ENCODE measurements at places on chromosomes 3 and 15.

DNA sequence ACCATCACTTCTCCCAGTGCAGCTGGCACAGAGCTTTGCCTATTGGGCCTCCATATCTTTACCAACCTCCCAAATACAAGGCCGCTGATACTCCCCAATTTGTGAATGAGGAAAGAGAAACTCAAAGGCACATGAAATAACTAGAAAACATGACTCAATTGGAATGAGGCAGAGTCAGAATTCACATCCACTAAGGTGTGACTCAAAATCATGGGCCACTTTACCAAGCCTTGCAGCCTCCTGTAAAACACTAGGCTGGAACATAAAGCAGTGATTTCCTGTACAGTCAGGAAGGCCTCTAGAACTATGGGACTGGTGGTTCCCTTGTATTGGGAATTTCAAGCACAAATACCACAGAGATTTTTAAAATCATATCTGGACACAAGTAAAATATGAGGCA, 128.6 kb downstream of the DCLK3 start:
- DNase-seq, result no peak

DNA sequence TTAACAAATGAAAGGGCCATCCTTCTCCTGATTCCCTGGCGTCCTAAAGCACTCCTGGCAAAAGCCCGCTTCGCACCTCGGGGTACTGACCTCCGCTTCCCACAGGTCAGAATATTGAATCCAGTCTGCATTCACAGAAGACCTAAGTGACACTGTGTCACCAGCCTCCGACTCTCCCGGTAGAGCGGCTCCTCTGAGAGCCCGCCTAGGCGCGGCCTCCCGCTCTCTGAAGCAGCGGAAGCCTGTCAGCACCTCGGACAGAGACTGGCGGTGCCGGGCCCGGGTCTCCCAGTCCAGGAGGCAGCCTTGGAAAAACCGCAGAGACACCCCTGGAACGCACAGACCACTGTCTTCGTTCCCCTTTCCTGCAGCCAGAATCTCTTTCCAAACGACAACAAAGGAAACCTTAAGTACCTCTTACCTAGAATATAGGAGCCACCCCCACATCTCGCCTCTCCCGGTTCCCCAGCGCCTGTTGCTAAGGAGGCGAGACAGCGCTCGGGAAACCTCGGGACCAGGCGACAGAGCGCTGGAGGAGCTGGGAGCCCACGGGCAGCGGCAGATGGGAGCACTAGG, 1.2 kb downstream of the GABRB3 start:
- DNase-seq, result no peak

DNA sequence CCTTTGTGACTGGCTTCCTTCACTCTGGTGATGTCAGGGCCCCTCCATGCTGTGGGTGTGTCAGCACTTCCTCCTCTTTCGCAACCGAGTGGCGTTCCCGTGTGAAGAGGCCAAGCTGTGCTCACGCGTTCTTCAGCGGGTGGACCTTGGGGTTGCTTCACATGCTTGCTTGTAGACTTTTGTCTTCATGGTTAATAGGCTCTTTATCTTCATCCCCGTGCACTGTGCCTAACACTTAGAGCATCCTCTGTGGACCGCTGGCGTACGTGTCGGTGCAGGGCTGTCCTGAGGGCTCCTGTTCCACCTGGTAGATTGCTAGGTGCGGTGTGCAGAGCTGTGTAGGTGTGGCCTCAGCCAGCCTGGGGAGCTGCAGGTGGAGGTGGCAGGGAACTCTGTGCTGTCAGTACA, 182.3 kb downstream of the OR4M2 start:
- no peak for DNase-seq

DNA sequence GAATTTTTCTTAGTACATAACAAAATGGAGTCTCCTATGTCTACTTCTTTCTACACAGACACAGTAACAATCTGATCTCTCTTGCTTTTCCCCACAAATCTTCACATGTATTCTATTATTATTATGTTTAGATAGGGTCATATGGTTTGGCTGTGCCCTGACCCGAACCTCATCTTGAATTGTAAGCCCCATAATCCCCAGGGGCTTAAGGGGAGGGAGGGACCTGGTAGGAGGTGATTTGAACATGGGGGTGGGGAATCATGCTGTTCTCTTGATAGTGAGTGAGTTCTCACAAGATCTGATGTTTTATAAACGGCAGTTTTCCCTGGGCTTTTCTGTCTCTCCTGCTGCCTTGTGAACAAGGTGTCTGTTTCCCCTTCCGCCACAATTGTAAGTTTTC, 86.7 kb upstream of the SELENOK start:
- no peak for DNase-seq

GRCh38 chr3:12483410-12483809, 870 bp upstream of the TSEN2 start:
- no peak for DNase-seq

DNA sequence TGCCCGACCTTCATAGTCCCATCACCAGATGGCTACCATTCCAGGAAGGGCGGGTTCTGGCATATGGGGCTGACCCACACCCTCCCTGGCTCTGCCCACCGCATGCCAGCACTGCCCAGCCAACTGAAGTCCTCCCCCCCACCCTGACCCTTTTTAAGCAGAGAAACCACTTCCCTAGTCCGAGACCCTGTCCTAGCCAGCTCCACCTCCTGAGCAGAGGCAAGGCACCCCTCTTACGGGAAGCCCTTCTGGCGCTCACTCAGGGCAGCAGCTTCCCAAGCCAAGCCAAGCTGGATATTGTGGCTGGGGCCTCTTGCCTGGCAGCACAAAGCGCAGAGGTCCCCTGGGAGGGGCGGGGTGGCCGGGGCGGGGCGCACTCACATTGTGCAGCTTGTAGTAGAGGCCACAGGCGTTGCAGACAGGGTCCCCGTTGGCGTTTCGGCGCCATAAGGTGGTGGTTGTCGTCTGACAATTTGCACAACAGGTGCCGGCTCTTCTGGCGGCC, 11.5 kb downstream of the GATA2 start:
- no peak for DNase-seq

DNA sequence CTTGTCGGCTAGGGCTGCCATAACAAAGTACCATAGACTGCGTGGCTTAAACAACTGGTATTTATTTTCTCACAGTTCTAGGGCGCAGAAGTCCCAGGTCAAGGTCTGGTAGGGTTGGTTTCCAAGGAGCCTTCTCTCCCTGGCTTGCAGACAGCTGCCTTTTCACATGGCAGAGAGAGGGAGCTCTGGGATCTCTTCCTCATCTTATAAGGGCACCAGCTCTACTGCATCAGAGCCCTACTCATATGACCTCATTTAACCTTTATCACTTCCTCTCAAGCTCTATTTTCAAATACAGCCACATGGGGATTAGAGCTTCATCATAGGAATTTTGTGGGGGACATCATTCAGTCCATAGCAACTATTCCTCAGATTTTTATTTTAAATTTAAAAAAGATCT, 17.6 kb upstream of the PAQR9 start:
- DNase-seq, result no peak

DNA sequence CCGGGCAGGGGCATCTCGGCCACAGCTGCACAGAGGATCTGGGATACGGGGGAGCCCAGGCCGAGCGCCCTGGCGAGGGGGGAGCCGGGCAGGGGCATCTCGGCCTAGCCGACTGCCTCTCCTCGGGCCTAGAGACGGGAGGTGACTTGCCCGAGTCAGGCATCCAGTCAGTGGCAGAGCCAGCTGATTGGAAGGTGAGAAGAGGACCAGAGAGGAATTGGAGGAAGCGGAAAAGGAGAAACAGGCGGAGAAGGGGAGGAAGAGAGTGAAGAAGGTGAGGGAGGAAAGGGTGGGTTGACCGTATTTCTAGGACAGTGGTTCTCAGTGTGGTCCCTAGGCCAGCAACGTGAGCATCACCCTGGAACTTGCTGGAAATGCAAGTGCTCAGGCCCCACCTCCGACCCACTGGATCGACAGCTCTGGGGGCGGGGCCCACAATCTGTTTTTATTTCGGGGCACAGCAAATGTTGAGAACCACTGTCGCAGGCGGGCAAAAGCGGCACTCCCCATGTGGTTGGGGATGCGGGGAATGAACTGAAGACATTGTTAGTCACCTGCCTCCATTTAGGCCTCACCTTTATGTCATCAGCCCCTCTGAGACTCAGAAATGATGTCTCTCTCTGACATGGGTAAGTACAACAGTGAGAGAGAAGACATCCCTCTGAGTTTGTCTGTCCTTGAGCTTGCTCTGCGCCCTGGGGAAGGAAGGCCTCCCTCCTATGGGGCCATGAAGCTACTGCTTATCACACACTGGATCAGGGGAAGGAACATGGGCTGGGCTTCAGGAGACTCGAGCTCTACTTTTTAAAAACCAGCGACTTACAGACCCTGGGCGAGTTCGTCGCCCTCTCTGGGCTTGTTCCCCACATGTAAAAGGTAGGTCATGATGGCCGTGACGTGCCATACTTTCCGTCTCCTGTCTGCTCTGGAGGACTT, 1.0 kb upstream of the MELTF start:
- DNase-seq, result no peak

DNA sequence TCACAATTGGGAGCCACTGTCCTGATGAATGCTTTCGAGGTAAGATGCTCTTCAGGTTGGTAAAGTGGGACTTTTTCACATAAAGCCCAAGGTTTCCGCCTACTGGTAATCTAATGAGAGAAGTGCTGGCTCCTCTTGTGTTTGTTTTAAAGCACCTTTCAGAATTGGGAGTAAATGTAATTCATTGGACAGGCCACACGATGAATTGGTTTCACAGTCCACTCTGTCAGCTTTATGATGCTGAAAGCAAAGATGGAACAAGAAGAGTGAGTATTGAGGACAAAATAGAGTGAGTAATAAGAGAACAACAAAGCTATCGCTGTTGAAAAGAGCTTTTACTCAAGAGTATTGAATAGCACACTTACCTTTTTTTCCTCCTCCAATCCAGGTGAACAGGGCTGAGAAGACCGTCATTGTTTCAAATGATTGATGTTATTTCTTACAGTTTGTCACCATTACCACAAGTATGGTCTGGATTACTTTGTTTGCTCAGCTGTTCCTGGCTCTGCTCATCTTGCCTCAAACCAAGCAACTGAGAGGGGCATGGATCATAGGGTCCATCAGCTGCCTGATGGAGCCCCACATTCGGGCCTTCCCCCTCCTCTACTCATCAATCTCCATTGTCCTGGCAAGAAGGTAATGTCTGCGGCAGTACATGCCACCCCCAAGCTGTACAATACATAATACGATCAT, 136.1 kb upstream of the CNTN4 start:
- no peak for DNase-seq

DNA sequence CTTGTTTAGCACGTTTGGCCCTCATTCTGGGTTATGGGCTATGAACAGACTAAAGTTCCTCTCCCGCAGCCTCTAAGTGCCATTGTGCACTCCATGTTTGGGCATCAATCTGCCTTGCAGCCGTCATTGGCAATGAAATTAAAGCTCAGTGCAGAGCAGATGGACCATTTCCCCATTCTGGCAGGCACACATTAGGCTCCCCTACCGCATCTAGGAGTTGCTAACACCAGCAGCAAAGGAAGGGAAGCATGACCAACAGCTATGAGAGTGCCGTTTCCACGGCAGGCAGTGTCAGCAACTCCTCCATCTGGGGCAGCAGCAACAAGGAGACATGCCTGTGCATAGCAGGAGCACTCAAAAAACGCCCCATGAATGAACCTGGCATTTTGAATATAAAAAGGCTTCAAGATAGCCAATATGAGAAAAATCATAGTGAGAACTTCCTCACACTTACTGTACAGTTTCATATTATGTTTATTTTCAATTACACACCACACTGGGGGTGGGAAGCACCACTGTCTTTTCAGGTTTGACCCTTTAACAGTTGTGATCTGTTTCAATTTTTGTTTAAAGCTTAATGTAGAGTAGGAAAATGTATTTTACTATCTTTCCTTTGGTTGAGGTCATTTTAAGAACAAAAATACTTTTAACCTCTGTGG, 218.7 kb downstream of the KCNMB2 start:
- peak; percentile 96 for DNase-seq

- no peak for DNase-seq
These were observed 56.2 kb upstream of the TGFBR2 start for GRCh38 chr3:30550246-30550645.

- DNase-seq, result no peak
These were observed 170.1 kb upstream of the UBE3A start for GRCh38 chr15:25608926-25609325.

DNA sequence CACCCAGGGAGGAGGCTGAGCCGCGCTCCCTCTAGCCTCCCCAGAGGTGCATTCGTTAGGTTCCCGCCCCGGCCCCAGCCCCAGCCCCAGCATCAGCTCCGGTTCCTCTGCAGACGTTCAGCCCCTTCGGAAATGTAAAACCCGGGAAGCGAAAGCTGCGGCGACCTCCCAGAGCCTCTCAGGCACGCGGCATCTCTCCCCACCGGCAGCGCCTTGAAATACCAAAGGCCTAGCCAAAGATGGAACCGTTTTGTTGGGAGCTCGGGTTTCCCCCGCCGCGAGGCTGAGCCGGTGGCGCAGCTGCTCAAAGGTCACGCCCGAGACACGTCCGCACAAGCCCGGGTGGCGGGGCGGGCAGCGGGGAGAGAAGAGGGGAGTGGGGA, 77.8 kb upstream of the HES1 start:
- peak; percentile 41 for DNase-seq

- no peak for DNase-seq
These were observed 82.3 kb downstream of the IQSEC1 start for GRCh38 chr3:12990781-12991480.

Measured in NCI-H1694 (cell line).